CD4-positive, alpha-beta T cell (primary cell): ENCODE measurements at places on chromosomes 4 and X.

GRCh38 chrX:23662187-23662586, 5.1 kb upstream of the PRDX4 start:
- peak; percentile 38 for DNase-seq

DNA sequence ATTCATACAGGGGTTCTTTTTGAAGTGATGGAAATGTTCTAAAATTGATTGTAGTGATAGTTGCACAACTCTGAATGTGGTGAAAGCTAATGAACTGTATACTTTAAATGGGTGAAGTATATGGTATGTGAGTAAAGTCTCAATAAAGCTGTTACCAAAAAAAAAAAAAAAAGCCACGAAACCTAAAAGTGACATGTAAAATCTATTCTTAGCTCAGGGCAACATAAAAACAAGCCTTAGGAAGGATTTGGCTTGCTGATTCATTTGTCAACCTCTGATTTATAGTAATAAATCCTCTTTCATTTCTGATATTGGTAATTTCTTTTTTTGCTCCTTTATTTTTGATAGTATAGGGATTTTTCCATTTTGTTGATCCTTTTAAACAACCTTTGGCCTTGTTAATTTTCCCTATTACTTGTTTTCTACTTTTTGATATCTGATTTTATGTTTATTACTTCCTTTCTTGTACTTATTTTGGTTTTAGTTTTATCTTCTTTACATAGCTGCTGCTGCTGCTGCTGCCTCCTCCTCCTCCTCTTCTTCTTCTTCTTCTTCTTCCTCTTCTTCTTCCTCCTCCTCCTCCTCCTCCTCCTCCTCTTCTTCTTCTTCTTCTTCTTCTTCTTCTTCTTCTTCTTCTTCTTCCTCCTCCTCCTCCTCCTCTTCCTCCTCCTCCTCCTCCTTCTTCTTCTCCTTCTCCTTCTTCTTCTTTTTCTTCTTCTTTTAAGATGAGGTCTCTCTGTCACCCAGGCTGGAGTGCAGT, 79.4 kb downstream of the ADGRG4 start:
- DNase-seq = no peak

- DNase-seq = no peak
These were observed 102.9 kb downstream of the GRXCR1 start for GRCh38 chr4:42995343-42995944.

GRCh38 chrX:3006495-3006894, at the start of gene ARSH:
ARSH (plus strand) TSS chrX:3006546; CDS start chrX:3006613, 67 bp downstream.
- no peak for DNase-seq

GRCh38 chr4:13966231-13967195, 339.0 kb upstream of the BOD1L1 start:
- no peak for DNase-seq

GRCh38 chr4:126777649-126778048, 855.1 kb upstream of the INTU start:
- DNase-seq = no peak

- DNase-seq = no peak
These were observed 559.1 kb downstream of the ZNF674 start for GRCh38 chrX:45986081-45986480.

DNA sequence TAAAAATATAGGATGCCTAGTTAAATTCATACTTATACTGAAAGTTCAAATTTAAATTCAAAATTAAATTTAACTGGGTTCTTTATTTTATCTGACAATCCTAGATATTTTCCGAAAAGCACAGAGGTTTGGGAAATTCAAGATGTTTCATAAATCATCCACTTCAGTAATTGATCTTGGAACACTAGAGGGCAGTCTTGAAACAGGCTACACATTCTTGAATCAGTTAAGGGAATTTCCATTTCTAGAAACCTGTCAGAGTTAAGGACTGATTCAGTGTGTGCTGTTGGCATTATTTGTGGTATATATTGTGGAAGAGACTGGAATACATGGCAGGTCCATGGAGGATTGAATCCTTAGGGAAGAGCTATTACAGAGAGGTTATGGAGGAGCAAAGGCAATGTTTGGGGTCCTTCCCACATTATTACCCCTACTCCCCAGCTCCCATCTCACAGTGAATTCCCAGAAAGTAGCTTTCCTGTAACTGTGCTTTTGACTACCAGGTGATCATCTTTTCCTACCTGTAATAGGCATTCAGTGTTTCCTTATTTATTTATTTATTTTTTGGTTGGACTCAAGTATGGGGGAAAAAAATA, 92.9 kb downstream of the EGF start:
- DNase-seq = no peak

- DNase-seq = no peak
These were observed 159.2 kb downstream of the TECRL start for GRCh38 chr4:64250061-64250460.

GRCh38 chr4:33189169-33189568, 2469.0 kb downstream of the PCDH7 start:
- no peak for DNase-seq

- DNase-seq = no peak
These were observed 66.4 kb upstream of the C4orf54 start for GRCh38 chr4:99724067-99724466.

DNA sequence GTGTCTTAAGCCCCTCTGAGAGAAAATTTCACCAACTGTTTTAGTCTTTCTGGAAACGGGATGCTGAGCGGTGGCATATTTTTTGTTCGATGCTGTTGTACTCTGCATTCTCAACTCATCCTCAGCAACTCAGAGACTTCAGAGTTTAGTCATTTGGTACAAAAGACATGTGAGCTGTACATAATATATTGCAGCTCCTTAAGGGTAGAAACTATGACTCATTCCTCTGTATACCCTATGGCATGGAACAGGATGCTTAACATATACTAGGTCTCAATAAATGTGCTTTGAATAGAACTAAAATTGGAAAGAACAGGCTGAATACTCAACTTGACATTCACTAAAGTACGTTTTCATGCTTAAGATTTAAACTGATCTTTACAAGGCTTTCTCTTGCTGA, 130.5 kb upstream of the SLITRK2 start:
- no peak for DNase-seq

GRCh38 chrX:139203651-139204570, 326.6 kb upstream of the F9 start:
- DNase-seq = no peak

GRCh38 chrX:136147315-136147901, at the start of gene FHL1:
FHL1 (plus strand) TSS chrX:136147533.
- peak; percentile 49 for DNase-seq

DNA sequence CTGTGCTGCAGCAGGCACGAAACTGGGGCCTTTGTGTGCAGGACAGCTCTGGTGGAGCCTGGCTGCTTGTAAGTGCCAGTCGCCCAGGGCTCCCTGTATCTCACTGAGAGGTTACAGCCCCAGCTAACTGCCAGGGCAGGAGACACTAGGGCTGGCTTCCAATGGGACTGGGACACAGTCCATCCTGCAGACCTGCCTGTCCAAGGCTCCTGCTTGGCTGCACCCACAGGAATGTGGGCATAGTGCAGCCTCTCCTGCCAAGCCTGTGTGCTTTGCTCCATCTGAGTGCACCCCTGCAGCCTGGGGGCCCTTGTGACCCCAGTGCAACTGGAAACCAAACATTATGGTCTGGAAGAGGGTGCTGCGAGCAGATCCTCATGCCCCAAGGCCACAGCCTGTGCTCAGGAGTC, 144.0 kb downstream of the ADAM29 start:
- DNase-seq = no peak

GRCh38 chr4:31081366-31081765, 361.2 kb downstream of the PCDH7 start:
- no peak for DNase-seq

DNA sequence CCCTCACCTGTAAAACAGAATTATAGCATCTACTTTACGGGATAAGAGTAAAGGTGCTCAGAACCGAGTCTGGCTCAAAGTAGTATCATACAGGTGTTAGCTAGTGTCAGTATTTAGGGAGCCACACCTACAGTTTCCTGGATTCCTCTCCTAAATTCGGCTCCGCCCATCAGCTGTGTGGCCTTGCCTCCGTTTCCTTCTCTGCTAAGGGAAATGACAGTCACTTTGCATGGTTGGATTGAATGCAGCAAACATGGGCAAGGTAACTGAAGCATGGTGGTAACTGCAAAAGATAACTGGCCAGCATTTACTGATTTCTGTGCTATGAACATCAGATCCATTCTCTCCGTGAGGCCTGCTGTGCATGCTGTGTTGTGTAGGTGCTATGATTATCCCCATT, 2.8 kb downstream of the PPP1R3F start:
- DNase-seq = peak; percentile 29

DNA sequence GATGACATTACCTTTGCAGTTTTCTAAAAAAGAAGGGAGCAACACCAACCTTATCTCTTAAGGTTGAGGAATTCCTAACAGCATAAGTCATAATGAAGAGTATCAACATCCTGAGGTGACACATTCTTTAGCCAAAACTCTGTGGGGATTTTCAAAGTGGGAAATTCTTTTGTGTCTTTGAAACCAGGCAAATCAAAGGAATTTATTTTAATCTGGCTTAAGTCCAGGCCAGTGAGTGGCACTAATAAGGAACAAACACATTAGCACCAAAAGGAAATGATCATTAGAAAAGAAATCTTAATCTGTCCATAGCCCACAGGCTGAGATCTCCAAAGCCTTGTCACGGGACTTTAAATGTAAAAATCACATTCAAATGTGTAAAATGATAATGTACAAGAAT, 110.1 kb downstream of the LARP7 start:
- no peak for DNase-seq

GRCh38 chr4:85708468-85708867, 233.5 kb downstream of the ARHGAP24 start:
- no peak for DNase-seq

DNA sequence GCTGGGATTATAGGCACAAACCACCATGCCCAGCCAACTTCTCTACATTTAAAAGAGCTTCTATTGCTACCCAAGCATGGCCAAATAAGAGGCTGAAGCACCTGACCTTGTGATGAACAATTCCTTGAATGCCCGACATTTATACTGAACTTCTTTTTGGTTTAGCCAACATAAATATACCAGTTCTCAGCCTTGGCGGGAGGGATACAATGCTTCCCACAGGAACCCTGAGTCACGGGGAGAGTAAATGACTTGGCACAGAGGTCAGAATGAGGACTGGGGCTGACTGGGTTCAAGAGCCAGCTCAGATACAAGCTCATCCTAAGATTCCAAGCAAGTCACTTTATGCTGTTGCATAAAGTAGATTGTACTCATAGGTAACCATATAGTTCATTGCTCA, 6.1 kb downstream of the HOPX start:
- DNase-seq = no peak

DNA sequence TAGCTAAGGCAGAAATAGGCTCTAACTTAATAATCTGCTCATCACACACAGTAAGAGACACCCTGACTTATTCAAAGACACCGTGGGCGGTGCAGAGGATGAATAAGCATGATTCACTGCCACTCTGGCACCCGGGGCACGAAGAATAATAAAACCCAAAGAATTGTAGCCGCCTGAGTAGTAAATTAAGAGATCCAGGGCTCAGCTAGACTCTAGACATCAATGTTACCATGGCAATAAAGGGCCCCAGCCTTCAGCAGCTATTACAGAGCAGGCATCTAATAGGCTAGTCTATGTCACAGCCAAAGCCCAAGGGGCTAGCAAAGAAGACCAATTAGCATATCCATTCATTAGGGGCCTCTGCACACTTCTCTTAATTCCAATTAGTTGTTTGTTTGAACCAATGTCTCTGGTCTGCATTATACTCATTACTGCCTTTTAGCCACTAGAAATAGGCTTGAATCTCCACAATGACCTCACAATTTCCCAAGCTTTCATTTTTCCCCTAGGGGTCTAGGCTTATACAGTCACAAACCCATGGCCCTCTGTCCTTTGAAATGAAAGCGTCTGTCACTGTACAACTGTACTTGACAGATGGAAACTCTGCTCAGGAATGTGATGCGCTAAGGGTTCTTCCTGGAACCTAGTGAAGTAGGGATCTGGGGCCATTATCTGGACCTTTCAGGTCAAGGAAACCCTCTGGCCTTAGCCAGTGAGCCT, 3.0 kb upstream of the ATP1B4 start:
- no peak for DNase-seq

GRCh38 chr4:10605746-10606482, 78.7 kb downstream of the CLNK start:
- DNase-seq = no peak

- DNase-seq = no peak
These were observed 312.9 kb downstream of the TRIML1 start for GRCh38 chr4:188452097-188452496.

GRCh38 chr4:132542228-132542627, 606.9 kb upstream of the PCDH10 start:
- no peak for DNase-seq

DNA sequence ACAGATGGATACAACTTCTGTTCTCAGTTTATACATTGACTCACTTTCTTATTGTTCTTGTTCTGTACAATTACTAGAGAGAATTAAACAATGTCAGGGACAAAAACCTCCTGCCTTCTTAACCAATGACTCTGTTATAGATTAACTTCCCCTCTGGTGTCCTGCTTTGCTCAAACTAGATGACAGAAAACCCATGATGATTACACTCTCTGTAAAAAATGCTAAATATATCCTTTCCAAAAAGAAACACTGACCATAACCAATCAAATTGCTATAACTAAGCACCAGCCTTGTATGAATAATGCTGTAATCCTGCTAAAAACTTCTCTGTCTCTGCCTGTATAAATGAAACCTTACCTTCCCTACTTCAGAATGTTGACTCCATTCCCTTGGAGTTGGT, 29.8 kb upstream of the IL13RA2 start:
- DNase-seq = no peak

- DNase-seq = no peak
These were observed 153.0 kb upstream of the RPS6KA6 start for GRCh38 chrX:84340968-84341367.

- no peak for DNase-seq
These were observed 126.9 kb upstream of the GPRIN3 start for GRCh38 chr4:89434364-89434988.

GRCh38 chrX:150842198-150842685, 56.2 kb downstream of the CD99L2 start:
- no peak for DNase-seq
